ENCODE measurements at places on chromosomes 12 and 14.

- no peak for DNase-seq
Observed at GRCh38 chr14:83300476-83301064, 1766.9 kb upstream of the SEL1L start.

GRCh38 chr12:121209221-121209620 is 708 bp upstream of the P2RX4 start:
- DNase-seq = no peak

DNA sequence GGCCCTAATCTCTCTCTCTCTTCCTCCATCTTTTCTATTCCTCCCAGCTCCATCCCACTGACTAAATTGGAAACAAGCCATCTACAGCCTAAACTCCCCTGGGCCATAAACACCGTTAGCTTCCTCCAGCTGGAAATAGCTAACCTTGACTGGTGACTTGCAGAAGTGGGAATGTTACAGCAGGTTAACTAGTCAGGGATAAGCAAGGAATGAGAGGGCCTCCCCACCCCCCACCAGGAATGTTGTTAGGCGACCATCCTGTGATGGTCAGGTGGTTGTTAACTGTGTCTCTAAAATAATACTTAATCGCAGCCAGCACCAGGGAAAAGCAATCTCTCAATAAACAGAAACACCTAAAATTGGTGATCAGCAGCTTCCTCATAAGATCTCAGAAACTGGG is 40.8 kb downstream of the MIS18BP1 start:
- DNase-seq = no peak

GRCh38 chr14:103073367-103073875 is 10.6 kb upstream of the LBHD2 start:
- DNase-seq = no peak

DNA sequence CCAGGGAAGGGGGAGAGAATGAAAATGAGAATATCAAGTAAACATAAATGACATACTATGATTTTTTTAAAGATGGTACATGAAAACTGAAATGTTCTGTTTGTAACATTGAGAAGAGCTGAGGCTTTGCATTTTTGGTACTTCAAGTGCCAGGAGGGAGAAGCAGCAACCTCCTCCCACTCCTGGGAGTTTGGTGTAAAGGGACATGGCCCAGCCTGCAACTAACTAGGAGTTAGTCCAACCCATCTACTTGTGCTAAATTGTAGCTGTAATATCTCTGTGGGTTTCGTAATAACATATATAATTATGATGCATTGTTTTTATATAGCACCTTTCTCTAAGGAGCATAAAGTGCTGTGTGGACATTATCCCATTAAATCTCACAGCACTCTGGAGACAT is 517.5 kb downstream of the NELL2 start:
- no peak for DNase-seq

DNA sequence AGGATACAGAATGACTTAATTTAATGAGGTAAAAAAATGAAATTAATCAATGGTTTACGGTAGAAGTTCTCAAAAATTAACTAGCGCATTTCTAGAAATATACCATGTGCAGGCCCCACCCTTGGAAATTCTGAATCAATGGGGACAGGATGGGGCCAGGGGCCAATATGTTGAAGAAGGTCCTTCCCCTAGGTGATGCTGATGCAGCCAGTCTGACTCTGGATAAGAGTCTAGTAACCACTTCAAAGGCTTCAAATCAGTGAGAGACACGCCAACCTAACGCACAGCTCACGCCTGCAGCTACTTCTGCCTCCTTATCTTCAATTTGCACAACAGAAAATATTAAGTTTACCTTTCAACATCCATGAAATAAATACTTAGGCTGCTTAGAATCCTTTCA is 14.9 kb downstream of the GIT2 start:
- DNase-seq = peak; percentile 37

GRCh38 chr14:104313674-104314073 is 175.3 kb downstream of the KIF26A start:
- no peak for DNase-seq

DNA sequence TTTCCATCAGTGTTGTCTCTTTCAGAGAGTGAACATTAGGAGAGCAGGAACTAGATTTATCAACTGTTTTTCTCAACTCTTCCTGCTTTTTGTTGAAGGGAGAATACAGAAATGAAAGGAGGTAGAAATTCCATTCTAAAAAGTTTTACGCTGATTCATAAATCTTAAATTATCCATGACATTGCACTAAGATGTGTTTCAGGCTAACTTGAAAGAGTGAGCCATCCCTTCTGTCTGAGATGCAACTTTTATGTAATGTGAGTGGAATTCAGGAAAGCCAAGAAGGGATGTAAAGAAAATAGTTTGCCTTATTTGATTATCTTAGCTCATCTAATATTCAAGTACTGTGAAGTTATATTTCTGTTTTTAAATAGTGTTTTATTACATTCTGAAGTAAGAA is 349.5 kb upstream of the RGS6 start:
- no peak for DNase-seq

DNA sequence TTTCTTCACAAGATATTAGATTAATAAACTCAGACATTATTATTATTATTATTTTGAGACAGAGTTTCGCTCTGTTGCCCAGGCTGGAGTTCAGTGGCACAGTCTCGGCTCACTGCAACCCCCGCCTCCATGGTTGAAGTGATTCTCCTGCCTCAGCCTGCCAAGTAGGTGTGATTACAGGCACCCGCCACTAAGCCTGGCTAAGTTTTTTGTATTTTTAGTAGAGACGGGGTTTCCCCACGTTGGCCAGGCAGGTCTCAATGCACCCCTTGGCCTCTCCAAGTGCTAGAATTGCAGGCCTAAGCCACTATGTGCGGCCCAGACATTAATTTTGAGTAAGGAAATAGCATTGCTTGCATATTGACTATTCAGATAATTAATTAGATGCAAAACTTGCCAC is 554.9 kb upstream of the LRFN5 start:
- DNase-seq = no peak

DNA sequence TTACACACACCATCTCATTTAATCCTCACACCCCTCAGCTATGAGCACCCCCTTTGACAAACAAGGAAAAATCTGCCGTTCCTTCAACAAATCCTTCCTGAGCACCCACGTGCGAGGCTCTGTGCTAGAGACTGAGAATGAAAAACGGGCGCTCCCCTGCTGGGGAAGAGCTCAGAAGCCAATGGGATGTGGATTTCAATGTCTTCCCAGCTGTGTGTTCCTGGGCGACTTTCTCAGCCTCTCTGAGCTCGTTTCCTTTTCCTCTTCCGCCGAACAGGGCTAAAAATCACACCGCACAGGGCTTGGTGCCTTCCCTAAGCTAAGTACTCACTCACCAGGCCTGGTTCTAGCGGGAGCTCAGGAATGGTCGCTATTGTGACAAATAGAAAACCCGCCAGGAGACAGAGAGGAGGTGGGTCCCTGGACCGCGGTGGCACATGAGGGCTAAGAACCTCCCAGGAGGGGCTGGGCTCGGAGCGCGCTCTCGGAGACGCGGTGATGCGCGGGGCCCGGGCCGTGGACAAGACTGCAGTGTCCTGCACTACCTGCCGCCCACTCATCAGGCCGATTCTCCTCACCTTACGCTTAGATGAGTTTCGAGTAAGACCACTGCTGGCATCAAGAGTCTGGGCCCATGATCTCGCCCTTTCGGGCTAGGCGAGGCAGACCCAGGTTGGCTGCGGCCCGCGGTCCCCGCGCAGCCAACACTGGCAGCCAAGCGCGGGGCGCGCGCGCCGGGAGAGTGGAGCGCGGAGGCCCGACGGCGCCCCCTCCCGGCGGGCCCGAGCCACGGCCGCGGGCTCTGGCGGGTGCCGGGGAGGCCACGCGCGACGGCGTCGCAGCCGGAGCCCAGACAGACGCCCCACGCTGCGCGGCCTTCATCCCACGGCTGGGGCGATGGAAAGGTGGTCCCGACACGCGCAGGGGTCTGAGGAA is 17.0 kb downstream of the ZDHHC22 start:
- peak; percentile 57 for DNase-seq

DNA sequence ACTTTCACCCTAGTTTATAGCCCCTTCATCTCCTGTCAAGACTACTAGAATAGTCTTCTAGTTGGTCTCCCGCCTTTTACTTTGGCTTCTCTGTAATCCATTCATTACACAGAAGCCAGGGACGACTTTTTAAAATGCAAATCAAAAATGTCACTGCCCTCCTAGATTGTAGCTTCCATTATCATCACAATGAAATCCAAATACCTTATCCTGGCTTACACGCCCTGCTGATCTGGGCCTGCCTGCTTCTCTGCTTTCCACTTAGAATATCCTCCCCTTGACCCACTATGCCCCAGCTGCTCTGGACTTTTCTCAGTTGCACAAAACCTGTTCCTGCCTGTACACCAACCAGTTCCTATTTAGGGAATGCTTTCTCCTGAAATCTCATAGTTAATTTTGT is 4.5 kb upstream of the EEA1 start:
- DNase-seq = no peak

- DNase-seq = no peak
Observed at GRCh38 chr12:54439521-54440255, 20.6 kb upstream of the ITGA5 start.

- no peak for DNase-seq
Observed at GRCh38 chr14:32013083-32013482, 64.0 kb upstream of the ARHGAP5 start.

DNA sequence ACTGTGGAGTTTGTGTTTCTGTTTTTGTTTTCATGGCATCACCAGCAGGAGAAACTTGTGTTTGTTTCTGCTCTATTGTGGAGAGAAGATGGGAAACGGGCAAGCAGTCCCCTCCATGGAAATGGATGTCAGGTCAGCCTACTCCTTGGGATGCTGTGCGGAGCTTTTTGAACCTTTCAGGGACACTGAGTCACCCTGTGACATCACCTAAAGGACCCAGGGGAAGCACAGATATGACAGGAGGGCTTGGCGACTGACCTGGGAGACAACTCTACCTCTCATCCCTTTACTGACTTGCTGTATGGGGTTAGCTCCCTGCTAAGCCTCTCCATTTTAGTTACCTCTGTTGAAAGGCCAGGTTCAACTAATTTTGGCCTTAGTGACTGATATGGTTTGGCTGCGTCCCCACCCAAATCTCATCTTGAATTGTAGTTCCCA is 706.9 kb upstream of the TMEM132C start:
- no peak for DNase-seq

GRCh38 chr12:65803251-65803650 is 21.0 kb upstream of the HMGA2 start:
- no peak for DNase-seq

DNA sequence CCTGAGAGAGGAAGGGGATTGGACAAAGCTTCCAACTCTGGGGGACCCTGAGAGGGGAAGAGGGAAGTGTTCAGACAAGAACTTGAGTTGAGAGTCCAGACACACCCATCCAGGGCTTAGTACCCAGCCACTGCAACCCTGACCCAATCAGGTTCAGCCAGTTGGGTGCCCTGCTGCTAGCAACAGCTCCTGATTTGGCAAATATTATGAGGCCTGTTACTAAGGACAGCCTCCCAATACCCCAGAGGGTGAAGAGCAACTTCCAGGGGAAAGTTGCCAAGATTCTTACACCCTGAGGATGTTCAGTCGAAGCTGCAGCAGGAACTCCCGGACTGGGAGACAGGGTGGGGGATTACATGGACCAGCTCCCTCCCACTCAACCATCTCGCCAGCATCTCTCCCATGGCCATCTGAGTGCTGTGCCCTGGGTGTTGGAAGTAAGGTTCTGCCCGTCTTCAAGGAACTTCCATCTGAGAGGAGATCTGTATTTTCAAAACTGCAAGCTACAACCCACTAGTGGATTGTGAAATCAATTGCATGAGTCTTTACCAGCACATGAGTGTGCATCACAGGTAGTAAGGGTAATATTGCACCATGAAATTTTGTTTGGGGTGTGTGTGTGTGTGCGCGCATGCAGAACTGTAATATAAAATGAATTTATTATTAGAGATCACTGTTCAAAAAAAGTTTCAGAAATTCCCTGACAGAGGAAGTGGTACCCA is 11.5 kb upstream of the KRT78 start:
- no peak for DNase-seq

- no peak for DNase-seq
Observed at GRCh38 chr12:457676-458075, 2.1 kb upstream of the B4GALNT3 start.

DNA sequence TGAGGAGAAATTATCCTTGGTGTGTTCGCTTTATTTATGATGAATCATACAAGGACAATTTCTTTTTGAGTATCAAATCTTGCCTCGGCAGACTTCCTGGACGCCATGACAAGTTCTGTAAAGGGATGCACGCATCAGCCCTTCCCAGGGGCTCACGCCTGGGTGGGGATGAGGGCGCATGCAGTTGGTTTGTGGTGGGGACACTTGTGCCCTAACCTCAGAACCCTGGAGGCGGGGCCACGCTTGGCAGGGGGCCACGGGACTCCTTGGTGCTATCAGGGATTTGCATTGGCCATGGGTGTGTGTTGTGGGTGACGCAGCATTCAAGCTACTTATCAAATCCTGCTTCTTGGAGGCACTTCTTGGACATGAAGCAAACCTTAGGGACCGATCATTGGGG is 143.8 kb upstream of the RTL1 start:
- no peak for DNase-seq

DNA sequence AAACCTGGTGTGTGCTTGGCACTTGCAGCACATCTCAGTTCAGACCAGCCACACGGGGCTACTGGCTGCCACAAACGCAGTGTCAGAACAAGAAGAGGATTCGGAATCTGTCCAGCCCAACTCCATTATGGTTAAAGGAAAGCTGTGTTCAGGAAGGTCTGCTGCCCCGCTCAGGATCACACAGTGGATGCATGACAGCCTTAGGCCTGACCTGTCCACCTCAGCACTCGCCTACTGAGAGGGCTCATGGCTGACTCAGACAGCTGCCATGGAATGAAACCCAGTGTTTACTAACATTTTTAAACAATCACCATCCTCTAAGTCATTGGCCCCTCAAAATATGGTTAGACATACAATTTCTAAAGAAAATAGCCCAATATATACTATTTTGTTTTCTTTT is 5.6 kb upstream of the NIN start:
- no peak for DNase-seq

DNA sequence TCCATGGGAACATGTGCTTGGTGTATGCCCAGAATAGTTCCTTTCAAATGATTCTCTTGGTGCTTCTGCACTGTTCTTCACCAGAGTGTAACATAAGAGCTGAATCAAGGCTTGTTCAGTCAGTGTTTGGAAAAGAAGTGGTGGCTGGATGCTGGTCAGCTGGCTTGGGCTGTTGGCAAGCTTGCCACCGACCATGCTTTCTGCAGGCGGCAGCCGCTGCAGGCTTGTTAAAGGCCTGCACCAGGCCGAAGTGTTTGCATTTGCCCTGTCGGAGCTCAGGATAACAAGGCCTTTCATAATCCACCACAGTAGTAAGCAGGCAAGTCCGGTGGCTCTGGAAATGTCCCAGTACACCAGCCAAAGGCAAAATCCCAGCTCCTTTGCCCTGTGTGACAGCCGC is 26.9 kb downstream of the DAAM1 start:
- no peak for DNase-seq

GRCh38 chr12:59742841-59743240 is 147.0 kb downstream of the SLC16A7 start:
- no peak for DNase-seq

- DNase-seq = no peak
Observed at GRCh38 chr14:89386212-89386886, 30.7 kb downstream of the FOXN3 start.

DNA sequence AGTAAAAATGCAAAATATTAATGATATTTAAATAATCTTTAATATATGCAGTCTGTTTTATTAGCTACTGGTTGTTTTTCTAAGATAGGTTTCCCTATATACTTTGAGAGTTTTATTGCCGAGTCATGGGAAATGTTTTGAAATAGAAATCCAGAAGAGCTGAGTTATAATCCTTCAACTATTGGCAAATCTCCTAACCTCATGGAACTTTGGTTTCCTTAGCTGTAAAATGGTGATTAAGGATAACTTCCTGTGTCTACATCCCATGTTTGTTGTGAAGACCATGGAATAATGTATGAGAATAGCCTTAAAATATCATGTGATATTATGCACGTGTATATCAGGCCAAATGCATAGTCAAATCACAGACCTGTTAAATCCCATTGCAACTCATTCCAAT is 51.0 kb downstream of the UNC79 start:
- DNase-seq = no peak

Data from activated effector memory CD4-positive, alpha-beta T cell treated with Interleukin-2 at 50 U/mL for 16 hours (primary cell).